Thyroid gland (tissue), 4 donors: ENCODE measurements at places on chromosomes 2 and 18.

- DNase-seq, result no peak
Measured at GRCh38 chr18:3912705-3913104, 462.7 kb downstream of the TGIF1 start.

- DNase-seq, result peak; percentile 33
Measured at GRCh38 chr2:5725794-5726463, 33.7 kb downstream of the SOX11 start.

DNA sequence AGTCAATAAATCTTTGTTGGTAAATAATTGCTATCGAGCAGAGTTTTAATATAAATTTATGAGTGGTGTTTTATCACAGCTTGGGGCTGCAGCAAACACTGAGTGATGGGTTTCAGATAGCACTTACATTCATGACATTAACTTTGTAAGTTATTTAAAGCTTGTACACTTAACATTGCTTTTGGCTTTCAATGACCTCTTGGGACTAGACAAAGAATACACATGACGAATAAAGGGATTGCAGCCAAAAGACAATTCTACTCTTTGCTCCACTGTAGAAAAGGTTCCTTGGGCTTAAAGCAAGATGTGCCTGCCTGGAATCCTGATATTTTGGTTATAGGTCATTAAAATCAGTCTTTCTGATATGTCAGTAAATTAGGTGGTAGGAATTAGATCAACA lies 299.5 kb downstream of the GBX2 start:
- DNase-seq, result no peak

- DNase-seq, result no peak
Measured at GRCh38 chr2:44943031-44943692, 1.7 kb downstream of the SIX3 start.

DNA sequence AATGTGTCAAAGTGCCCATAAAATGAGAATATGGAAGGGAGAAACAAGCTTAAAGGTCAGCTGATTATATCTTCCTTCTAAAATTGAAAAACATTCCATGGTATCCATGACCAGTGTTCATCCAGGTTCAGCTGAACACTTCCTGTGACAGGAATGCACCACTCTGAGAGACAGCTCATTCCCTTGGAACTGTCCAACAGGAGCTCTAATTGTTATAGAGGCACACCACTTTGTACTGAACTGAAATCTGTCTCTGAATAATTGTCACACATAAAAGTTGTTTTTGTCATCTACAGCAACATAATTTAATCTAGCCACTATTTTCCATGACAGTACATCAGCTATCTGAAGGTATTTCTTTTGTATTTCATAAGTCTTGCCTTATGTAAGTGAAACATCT lies 195.9 kb upstream of the ZNF804A start:
- no peak for DNase-seq

DNA sequence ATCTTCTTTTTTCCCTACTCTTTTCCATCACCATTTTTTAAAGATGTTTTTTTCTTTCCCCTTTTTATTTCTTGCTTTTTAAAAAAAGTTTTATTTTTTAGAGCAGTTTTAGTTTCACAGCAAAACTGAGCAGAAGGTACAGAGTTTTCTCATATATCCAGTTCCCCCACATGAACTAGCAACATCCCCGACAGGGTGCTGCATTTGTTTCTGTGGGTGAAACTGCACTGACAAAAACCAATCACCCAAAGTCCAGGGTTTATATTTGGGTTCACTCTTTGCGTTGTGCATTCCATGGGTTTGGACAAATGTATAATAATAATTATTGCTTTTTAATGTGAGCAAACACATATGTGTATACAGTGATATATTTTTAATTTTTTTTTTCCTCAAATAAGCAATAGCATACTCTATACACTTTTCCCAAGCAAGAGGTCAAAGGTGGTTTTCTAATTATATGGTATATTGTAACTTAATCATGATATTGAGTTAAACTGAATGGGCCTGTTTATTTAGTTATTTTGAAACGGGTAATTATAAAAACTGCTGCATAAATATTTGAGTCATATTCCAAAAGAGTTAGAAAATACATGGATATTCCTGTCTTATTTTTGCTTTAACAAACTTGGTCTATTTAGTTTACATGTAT lies 50.3 kb downstream of the NCK2 start:
- no peak for DNase-seq

DNA sequence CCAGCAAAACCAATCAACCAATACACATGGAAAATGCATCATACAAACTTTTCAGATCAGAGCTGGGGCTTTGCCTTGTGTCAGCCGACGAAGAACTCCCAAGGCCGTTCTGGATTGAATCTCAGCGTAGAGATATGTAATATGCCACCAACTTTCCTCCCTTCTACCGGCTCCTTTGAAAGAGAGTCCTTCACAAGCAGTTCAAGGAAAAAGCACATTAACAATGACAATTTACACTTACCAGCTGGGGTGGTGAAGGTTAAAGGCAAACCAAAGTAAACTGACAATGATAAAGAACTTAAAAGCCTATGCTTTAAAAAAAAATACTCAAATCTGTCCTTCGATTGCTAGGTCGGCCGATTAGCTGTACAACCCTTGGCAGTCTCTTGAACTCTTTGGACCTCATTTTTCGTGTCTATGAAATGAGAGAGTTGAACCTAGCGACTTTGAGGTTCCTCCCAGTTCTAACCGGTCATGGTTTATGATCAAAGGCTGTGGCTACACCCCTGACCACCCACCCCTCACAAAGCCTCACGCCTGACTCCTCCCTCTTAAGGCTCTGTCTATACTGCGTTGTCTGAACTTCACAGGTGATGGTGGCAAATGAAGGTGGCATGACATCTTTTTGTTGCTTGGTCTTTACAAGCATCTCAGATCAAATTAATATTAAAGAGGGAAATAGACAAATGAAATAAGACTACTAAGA lies 46.2 kb downstream of the BCL2 start:
- DNase-seq, result no peak

- DNase-seq, result no peak
Measured at GRCh38 chr2:239137165-239137897, 263.5 kb downstream of the HDAC4 start.

- DNase-seq, result no peak
Measured at GRCh38 chr2:172680436-172681068, 55.1 kb upstream of the RAPGEF4 start.

GRCh38 chr2:130728007-130728454 lies 839 bp upstream of the GPR148 start:
- peak; percentile 26 for DNase-seq

DNA sequence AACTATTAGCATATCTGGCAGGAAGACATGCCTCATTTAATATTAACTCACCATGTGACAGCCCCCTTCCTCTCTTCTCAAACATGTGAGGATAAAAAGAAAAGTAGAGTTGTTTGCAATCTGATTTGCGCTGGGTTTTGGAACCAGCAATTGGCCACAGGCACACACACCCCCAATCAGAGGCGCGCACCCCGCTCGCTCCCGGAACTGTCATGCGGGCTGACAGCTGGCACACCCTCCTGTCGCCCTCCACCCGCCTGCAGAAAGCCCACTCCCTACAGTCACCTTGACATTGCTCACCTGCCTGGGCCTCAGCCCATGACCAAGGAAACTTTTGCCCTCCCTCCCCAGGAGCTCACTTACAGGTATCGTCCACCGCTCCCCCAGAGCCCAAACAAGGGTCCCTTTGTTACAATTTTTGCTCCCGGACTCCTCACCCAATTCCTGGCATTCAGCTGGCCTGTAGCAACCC lies 1.1 kb downstream of the COBLL1 start:
- peak; percentile 60 for DNase-seq

GRCh38 chr2:37367984-37368383 lies 23.6 kb downstream of the QPCT start:
- no peak for DNase-seq

DNA sequence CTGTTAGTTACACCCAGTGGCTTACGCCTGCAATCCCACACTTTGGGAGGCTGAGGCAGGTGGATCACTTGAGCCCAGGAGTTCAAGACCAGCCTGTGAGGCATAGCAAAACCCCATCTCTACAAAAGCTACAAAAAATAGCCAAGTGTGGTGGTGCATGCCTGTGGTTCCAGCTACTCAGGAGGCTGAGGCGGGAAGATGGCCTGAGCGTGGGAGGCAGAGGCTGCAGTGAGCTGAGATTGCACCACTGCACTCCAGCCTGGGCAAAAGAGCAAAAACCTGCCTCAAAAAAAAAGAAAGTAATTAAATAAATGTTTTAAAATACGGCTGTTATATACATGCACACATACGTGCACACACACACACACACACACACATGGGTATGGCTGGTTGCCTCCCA lies 194.8 kb downstream of the HDAC4 start:
- no peak for DNase-seq

DNA sequence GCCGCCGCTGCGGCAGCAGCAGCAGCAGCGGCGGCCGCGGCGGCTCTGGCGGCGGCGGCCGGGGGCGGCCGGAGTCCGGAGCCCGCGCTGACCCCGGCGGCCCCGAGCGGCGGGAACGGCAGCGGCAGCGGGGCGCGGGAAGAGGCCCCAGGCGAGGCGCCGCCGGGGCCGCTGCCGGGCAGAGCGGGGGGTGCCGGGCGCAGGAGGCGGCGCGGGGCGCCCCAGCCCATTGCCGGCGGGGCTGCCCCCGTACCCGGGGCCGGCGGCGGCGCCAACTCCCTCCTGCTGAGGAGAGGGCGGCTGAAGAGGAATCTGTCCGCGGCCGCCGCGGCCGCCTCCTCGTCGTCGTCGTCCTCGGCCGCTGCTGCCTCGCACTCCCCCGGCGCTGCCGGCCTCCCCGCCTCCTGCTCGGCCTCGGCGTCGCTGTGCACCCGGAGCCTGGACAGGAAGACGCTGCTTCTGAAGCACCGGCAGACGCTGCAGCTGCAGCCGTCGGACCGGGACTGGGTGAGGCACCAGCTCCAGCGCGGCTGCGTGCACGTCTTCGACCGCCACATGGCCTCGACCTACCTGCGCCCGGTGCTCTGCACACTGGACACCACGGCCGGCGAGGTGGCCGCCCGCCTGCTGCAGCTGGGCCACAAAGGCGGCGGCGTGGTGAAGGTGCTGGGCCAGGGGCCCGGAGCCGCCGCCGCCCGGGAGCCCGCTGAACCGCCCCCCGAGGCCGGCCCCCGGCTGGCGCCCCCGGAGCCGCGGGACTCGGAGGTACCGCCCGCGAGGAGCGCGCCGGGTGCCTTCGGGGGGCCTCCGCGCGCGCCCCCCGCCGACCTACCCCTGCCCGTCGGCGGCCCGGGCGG lies 646 bp downstream of the PHLPP1 start:
- peak; percentile 57 for DNase-seq
